ENCODE measurements at places on chromosomes 6 and 20.

GRCh38 chr6:166855416-166855815, 100.9 kb downstream of the RNASET2 start:
- no peak for DNase-seq

DNA sequence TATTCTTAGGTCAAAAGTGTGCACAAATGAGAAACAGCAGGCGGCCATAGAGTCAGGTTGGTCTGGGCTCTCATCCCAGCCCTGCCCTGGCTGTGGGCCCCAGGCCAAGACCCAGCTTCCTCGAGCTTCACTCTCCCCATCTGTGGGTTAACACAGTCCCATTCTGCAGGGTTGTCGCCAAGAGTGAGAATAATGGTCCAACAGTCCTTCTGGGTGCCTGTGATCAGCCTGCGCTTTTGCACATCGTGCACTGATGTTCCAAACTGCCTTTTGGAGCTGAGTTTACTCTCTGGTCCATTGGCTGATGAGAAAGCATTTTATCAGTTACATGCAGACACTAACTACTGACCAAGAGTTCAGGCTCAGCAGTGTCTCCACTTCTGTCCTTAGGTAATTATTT, 82.6 kb downstream of the INSM1 start:
- DNase-seq = no peak

DNA sequence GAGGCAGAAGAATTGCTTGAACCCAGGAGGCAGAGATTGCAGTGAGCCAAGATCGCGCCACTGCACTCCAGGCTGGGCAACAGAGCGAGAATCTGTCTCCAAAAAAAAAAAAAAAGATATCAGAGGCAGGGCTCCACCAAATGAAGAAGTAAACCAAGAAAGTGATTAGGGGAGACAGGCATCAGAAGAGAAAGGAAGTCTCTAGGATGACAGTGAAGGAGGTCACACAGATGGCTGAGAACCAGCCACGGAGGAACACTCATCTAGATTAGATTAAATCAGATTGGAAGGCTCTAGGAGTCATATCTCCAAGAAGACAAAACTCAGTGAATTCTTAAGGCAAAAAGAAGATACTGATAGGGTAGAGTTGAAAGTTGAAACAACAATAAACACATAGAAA, 102.2 kb upstream of the CCDC28A start:
- DNase-seq = no peak

DNA sequence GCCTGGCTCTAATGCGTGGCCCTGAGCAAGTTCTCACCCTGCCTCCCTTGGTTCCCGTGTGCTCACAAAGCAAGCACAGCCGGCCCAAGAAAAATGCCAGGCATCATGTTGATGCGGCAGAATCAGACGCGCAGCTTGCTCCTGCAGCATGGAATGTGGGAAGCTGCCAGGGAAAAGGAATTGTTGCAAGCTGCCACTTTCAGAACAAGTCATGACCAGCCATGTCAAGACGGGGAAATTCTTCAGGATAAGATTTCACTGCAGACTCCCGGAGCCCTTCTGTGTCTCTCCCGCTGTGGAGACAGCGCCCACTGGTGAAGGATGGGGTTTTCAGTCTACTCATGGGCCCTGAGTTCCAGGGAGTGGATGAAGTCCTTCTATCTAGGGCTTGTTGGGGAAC, 4.6 kb downstream of the DACT2 start:
- no peak for DNase-seq

GRCh38 chr6:155959898-155960495, 504.4 kb upstream of the NOX3 start:
- DNase-seq = no peak

DNA sequence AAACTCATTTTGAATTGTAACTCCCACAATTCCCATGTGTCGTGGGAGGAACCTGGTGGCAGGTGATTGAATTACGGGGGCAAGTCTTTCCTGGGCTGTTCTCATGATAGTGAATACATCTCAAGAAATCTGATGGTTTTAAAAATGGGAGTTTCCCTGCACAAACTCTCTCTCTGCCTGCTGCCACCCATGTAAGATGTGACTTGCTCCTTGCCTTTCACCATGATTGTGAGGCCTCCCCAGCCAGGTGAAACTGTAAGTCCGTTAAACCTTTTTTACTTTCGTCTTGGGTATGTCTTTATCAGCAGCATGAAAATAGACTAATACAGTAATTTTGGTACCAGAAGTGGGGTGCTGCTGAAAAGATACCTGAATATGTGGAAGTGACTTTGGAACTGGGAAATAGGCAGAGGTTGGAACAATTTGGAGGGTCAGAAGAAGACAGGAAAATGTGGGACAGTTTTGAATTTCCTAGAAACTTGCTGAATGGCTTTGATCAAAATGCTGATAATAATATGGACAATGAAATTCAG, 41.4 kb upstream of the SAMHD1 start:
- no peak for DNase-seq

GRCh38 chr20:16205507-16205906, 367.7 kb downstream of the KIF16B start:
- no peak for DNase-seq

All from activated CD4-positive, alpha-beta T cell treated with anti-CD3 and anti-CD28 coated beads for 4 hours (primary cell).